ENCODE measurements at places on chromosomes 5 and 9.
A peak's percentile ranks its signal among the peaks of the same experiment; 100 is the strongest.

GRCh38 chr5:133489632-133490031 lies 122.7 kb downstream of the FSTL4 start:
- DNase-seq, result no peak

GRCh38 chr5:14779975-14780374 lies 91.6 kb downstream of the ANKH start:
- DNase-seq, result no peak

GRCh38 chr5:171355302-171355724 lies 32.3 kb upstream of the NPM1 start:
- peak; percentile 44 for DNase-seq

- DNase-seq, result peak; percentile 20
Observed at GRCh38 chr5:178476972-178477754, 113.0 kb downstream of the COL23A1 start.

- no peak for DNase-seq
Observed at GRCh38 chr9:83965350-83966208, 14.4 kb downstream of the HNRNPK start.

GRCh38 chr5:135052511-135053145 lies 18.6 kb upstream of the PITX1 start:
- no peak for DNase-seq

- no peak for DNase-seq
Observed at GRCh38 chr5:80134876-80135275, 99.7 kb downstream of the THBS4 start.

DNA sequence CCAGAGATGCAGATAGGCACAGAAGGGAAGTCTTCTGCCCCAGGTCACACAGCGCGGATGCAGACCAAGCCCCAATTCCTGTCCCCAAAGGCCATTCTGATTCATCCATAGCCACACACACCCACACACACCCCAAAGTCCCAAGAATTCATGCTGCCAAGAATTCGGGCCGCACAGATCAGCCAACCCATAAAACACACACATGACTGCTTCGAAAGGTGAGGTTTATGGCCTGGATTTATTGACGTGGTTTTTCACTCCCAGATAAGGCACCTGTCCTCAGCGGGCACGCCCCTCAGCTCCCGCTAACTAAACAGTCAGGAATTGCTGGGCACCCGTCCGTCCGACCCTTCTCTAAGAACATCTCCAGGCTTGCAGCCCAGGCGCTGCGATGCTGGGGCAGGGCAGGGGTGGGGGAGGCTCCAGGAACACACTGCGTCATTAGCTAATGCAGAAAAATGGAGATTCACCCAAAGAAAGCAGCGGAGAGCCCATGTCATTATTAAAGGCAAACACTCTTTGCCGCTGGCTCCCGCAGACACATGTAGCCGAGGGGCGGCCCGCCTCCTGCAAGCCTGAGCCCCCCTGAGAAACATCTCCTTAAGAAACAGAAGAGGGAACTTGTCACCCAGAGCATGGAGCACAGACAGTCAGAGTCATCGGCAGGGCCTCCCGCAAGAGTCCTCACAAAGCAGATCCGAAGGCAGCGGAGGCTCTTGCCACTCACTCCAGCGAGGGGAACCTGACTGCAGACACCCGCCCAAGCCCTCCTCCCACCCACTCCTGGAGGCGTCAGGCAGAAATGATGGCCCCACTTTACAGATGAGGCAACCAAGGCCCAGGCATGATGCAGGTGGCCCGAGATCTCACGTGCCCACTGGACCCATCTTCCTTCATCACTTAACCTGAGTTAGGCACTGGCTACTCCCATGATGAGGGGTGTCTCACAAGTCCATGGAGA lies 19.9 kb downstream of the VAV2 start:
- no peak for DNase-seq

DNA sequence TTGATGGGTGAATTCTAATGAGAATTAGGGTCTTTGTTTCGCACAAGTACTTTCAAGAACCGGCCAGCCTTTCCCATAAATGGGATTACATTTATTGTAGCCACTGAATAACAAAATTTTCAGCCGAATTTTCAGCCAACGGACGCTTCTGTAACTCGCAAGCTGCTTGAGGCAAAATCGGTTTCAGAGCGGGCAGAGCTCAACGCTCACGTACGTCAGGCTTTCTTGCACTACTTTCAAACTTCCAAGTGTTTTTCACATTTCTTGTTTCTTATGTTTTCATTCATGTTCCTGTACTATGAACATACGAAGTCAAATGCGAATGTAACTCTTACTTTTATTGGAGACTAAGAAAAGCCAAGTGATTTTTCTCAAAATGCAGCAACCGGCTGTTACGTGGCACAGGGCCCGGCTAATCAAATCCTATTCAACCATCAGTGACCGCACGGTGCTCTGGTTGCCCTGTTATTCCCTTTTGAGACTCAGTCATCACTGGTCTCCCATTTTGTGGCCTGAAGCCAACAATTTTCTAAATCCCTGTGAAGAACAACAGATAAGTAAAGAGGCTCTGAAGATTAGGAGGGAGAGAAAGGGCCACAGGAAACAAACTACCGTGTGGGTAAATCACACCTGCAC lies 68.5 kb downstream of the SLC28A3 start:
- no peak for DNase-seq

DNA sequence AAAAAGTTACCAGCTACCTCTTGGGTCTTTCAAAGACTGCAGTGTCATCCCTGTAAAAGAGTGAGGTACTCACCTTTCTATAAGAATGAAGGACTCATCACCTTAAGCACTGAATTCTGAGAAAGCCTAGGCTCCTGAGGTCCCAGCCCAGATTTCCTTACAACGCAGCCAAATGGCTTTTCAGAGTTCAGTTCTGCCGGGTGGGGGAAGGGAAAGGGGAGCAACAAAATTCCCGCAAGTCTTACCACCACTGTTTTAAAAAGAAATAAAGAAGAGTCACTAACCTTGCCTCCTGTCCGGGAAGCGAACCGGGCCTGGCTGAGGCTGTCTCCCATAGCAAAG lies 373 bp downstream of the ADAMTS12 start:
- no peak for DNase-seq

GRCh38 chr9:14532456-14533115 lies 160.6 kb downstream of the ZDHHC21 start:
- DNase-seq, result no peak

- no peak for DNase-seq
Observed at GRCh38 chr9:92147030-92147851, 32.0 kb upstream of the SPTLC1 start.

DNA sequence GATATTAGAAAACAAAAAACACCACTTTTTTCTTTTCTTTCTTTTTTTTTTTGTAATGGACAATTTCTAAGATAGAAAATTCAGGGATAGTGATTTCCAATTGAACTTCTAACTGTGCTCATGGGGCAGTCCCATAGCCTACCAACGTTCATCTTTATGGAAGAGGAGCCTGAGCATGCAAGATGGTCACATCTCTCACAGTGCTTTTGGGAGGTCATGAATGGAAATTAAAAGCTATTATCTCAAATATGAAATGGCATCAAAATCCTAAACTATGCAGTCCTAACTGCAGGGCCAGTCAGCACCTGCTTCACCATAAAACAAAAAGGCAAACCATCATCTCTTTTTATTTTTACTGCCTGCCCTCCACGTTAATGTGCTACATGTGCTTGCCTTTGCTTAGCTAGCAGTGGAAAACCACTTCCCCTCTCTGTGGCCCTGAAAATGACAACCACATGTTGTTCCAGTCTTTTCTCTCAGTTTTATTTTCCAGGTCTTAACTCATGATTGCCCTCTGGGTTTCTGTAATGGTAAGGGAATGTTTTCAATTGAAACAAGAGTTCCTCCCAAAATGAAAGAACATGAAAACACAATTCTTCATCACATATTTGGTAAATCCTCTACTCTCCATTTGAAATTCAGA lies 16.7 kb downstream of the IFNB1 start:
- DNase-seq, result no peak

DNA sequence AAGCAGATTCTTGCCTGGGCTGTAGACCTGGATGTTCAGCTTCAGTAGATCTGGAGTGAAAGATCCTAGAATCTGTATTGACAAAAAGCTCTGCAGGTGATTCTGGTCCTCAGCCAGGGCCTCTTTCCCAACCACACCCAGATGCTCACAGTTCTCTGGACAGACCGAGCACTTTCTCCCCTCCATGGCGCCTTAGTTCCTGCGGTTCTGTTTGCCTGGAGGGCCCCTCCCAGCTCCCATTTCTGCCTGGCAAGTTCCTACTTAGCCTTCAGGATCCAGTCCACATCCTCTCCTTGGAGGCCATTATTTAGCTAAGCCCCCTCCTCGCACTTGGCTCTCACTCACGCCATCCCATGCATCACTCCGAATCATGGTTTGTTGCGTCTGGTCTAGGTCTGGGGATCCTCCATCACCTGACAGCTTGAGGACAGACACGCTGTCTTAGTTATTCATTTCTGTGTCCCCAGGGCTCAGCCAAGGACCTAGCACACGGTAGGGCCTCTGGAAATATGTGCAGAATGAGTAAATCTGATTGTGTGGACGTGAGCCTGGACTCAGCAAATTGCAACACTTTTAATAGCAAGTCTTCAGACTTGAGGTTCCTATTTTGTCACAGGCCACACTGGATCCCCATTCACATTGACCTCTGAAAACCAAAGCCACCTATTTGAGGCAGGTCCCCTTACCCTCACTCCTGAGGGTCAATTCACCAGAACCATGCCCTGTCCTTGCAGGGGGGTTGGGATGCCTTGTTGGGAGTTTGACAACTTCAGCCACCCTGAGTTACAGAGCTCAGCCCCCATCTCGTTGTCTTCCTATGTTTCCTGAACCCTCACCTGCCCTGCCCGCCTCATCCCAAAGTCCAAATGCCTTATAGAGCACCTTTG lies 50.7 kb downstream of the COL15A1 start:
- DNase-seq, result no peak

DNA sequence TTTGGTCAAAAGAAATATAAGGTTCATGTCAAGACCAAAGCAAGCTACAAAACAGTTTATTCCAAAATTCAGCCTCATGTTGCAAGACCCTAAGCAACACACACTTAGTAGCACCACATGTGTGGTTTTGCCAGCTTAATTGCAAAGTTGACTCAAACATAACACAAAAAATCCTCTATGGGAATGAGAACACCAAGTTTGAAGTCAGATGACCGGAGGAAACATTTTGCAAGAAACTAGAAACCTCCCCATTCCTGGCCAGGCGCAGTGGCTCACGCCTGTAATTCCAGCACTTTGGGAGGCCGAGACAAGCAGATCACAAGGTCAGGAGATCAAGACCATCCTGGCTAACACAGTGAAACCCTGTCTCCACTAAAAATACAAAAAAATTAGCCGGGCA lies 261.8 kb downstream of the EBF1 start:
- no peak for DNase-seq

DNA sequence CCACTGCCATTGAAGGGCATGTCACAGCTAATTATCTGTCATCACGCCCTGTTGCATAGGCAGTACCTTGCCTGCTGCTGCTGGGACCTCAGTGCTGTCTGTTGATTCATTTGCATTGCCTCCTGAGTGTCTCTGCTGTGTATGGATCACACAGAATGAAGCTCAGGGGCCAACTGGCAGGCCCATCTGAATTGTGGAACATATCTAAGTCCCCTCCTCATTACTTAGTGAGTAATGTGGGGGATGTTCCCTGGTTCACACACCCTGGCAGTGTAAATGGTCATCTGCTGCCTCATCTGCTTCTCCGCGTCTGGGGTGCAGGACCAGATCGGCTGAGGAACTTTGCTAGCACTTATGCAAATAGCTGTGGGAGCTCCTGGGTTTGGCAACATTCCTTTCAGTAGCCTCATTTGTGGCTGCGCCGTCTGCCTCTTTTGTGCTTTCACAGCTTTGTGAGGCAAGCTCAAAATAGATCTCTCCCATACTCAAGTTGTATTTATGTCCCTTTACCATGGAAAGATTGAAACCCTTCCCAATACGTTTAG lies 25.4 kb downstream of the TYRP1 start:
- DNase-seq, result no peak

- DNase-seq, result no peak
Observed at GRCh38 chr5:143176048-143176447, 227.4 kb downstream of the NR3C1 start.

- no peak for DNase-seq
Observed at GRCh38 chr5:71829206-71829605, 110.1 kb downstream of the CARTPT start.

DNA sequence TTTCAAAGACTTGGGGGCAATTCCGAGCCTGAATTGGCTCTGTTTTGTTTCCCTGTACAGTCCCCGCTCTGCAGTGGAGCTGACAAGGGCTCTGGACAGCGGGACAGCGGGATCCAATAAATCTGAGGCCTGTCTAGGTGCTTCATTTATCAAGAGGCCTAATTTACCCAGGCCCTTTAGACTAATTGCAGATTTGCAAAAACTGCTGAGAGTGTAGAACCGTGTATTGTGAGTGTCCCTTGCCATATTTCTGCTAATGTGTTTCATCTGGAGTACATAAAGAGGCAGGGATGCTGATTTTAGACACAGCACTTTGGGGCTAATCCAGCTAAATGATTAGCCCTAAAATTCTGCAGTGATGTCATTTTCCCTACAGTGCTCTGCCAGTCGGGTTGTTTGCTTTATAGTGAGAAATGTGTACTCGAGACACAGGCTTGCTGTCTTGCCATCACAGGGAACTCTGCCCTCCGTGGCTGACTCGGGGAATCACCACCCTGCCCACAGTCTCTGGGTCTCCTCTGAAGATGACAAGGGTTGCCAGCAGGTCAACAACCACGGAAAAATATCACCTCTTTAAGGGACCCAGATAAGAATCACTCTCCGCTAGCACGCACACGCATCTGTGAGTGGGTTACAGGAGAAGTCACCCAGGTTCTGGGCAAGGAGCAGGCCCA lies 592.0 kb downstream of the BNC2 start:
- DNase-seq, result no peak

GRCh38 chr9:94827584-94828304 lies 101.2 kb downstream of the AOPEP start:
- no peak for DNase-seq

GRCh38 chr5:54457094-54457862 lies 1.8 kb downstream of the HSPB3 start:
- DNase-seq, result no peak

DNA sequence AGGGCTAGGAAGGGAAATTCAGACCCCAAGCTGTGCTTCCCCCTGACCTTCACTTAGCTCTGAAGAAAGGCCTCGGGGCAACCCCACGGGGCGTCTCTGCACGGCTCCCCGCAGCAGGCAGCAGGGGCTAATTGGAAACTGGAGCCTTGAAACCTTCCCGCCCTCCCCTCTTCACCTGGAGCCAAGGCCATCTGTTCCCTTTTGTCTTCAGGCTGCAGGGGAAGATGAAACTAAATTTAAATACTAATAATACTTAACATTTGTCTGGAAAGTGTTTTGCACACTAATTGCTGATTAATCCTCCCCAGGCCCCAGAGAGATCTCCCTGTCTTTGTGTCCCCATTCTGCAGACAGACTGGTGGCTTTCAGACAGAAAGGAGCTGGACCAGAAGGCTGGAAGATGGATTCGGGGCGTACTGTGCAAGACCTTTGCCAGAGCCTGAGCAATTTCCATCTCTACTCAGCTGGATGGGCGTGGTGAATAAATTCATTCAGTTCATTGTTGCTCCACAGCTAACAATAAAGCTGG lies 34.1 kb upstream of the CPLX2 start:
- no peak for DNase-seq

DNA sequence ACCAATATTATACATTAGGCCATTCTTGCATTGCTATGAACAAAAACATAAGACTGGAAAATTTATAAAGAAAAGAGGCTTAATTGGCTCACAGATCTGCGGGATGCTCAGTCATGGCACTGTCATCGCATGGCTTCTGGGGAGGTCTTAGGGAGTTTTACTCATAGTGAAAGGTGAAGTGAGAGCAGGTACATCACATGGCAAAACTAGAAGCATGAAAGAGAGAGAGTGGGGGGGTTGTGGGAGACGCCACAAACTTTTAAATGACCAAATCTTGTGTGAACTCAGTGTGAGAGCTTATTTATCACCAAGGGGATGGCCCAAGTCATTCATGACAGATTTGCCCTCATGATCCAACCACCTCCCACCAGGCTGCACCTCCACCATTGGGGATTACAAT lies 398.3 kb upstream of the EDIL3 start:
- no peak for DNase-seq
